Hematopoietic multipotent progenitor cell treated with erythropoietin and hydrocortisone succinate and interleukin-3 and kit ligand, for 6 days (in vitro differentiated cells): ENCODE measurements at places on chromosomes 7 and 10.

DNA sequence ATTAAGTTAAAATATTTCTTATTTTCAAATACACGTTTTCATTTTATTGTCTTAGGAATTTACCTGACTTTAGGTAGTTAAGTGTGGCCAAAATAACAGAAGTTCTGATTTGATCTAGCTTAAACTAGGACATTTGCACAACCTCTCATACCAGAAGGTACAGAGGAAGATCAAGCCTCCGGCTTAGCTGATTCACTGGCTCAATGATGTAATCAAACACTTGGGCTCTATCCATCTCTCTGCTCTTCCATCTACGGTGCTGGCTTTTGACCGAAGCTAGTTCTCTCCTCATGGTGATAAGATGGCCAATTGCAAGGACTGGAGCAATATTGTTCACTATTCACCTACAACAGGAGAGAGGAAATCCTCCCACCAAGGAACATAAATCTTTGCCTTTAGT is 12.2 kb upstream of the HYCC1 start:
- no peak for DNase-seq

DNA sequence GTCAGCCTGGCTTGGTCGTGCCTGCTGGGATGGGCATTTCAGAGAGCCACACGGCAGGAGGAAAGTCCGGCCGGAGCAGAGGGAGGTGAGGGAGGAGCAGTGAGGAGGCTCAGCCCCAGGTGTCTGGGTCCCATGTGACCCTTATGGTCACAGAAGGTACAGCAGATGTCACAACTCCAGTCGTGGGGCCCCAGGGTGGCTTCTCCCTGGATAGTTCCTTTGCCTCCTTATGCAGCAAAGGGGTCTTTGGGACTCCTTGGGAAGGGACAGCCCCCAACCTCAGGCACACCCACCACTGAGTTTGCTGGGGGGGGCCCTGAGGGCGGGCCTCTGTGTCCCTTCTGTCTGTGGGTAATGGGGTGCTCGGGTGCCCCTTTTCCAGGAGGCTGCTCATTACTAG is 19.6 kb upstream of the PRKAG2 start:
- no peak for DNase-seq

DNA sequence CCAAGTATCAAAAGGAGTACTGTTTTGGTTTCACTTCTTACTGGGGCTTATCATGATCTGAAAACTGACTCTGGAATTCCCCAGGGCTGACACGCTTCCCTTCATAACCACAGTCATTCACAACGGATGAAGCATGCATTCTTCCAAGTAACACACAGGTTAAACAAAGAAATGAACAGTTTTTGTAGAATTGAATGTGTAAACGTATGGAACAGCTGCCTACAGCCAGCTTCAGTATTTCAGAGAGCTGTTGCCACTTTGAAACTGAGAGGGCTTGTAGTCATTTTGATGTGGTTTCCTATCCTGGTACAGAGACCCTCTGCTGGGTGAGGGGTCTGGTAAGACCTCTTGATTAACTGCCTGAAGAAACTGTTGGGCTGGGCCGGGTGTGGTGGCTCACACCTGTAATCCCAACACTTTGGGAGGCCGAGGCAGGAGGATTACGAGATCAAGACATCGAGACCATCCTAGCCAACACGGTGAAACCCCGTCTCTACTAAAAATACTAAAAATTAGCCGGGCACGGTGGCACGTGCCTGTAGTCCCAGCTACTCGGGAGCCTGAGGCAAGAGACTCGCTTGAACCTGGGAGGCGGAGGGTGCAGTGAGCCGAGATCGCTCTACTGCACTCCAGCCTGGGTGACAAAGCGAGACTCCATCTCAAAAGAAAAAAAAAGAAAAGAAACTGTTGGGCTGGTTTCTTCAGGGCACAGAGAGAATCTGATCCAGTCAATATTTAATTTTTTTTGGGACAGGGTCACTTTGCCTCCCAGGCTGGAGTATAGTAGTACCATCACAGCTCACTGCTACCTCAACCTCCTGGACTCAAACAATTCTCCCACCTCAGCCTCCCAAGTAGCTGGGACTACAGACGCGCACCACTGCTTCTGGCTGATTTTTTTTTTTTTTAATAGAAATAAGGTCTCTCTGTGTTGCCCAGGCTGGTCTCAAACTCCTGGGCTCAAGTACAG is 4.7 kb downstream of the NFE2L3 start:
- DNase-seq = peak; percentile 47

DNA sequence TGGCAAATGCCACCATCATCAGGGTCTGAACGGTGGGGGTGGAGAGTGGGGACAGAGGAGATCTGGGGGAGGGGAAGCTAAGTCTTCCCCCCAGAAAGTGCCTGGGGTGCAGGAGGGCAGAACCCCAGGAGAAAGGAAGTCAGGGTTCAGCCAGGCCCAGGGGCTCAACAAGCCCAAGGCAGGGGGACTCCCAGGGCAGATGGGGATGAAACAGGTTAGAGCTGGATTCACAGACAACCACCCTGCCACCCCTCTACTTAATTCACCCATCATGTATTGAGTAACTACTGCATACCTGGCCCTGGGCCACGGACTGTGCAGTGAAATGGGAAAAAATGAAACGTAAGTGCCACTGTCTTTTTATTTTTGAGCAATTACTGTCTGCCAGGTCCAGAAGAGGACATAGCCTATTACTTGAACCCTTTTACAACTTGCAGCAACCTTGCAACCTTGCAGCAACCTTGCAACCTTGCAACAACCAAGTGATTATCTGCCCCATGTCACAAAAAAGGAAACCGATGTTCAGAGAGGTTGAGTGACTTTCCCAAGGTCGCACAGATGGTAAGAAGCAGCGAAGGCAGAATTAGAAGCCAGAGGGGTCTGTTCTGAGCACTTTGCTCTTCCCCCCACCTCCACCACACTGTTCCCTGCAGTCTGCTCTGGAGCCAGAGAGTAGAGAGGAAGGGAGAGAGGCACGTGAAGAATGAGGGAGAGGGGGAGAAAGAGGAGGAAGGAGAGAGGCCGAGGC is 4.8 kb downstream of the ELN start:
- no peak for DNase-seq

DNA sequence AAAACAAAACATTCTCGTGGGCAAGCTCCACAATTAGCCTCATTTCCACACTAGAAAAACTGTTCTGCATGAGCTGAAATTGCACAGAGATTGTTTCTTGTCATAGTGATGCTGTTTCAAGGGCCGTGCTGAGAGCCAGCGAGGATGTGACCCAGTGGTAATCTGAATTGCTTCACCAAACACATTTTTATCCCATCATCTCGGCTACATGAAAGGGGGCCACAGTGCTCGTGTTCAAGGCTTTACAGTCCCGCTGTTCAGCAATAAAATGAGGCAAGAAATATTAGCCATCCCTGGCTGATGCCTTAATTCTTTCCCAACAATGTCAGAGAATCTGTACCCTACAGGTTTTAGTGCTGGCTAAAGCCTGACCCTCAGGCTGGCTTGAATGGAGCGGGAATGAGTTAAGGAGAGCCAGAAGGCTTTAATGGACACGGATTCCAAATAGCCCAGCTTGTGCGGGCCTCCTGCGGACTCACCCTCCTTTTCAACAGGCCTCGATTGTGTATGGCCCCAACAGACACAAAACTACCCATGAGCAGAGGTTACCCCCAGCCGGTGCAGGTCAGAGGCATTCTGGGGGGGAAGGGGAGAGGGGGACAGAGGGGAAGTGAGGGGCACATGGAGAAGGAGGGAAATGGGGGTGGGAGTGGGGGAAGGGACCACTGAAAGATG is 2.0 kb upstream of the GDF10 start:
- DNase-seq = no peak

GRCh38 chr10:94239696-94240095 is 123.0 kb downstream of the NOC3L start:
- DNase-seq = no peak

DNA sequence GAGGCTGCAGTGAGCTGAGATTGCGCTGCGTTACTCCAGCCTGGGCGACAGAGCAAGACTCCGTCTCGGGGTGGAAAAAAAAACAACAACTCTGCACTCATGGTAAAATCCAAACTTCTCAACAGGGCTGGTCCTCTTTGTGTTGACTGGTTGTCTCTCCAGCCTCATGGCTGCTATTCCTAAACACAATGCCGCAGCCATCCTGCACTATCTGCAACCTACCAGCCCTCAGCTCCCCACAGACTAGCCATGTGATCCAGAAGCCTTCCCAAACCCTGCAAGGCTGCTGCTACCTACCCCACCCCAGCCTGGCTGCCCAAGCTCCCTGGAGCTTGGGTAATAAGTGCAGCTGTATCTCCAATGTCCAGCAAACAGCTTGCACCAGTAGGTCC is 11.7 kb downstream of the ZYX start:
- DNase-seq = no peak

- DNase-seq = no peak
These were observed 95.1 kb upstream of the ITGB1 start for GRCh38 chr10:33052915-33053810.

GRCh38 chr10:86868353-86868752 is 89.1 kb downstream of the MMRN2 start:
- DNase-seq = no peak

DNA sequence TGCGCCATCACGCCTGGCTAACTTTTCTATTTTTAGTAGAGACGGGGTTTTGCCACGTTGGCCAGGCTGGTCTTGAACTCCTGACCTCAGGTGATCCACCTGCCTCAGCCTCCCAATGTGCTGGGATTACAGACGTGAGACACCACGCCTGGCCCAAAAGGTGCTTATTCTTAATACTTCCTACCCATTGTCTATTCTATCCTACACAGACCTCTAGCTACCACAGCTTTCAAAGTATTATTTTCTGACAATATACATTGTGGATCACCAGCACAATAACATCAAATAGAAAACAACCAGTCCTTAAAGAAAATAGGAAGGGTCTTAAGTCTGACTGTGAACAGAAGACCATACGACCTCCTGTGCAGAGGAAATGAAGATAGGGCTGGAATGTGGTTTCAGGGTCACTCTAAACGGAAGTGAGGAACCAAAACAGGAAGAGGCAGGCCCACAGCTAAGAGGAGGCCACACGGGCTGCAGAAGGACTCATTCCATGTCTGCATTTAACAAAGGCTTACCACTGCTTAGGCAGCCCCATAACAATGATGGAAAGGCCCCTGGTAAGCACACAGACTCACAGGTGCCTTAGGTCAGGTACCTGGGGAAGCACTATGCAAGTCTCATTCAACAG is 115.2 kb downstream of the ZFAND4 start:
- DNase-seq = peak; percentile 84

- DNase-seq = no peak
These were observed 27.7 kb downstream of the RCC1L start for GRCh38 chr7:75045881-75046280.

DNA sequence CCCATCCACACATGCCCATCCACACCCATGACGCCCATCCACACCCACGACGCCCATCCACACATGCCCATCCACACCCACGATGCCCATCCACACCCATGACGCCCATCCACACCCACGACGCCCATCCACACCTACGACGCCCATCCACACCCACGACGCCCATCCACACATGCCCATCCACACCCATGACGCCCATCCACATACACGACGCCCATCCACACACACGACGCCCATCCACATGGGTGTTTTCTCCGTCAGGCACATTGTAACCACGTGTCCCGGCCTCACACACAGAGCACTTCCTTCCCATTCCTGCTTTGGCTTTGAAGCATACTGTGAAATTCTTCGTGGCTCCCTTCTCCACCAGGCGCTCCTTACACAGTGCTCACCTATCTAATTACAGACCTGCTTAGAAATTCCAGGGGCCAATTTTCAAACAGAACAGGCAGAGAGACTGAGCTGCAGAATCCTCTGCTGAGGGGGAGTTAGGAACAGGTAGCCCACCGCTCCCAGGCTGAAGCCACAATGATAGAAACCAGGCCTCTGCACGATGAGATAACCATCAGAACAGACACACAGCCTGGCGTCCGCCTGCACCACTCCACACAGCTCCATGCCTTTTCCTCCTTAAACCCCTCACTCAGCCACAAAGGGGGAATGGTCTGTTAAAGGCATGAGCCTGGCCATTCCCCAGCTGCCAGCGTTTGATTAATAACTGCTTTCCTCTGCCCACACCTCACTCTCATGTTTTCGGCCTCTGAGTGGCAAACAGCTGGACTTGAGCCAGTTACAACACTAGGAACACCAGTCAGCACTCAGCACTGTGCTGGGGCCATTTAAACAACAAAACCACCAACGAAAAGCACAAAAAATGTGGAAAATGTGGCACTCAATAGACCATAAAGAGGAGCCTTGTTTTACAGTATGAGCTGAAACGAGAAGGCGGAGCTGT is 501.6 kb downstream of the PTPRN2 start:
- DNase-seq = no peak

DNA sequence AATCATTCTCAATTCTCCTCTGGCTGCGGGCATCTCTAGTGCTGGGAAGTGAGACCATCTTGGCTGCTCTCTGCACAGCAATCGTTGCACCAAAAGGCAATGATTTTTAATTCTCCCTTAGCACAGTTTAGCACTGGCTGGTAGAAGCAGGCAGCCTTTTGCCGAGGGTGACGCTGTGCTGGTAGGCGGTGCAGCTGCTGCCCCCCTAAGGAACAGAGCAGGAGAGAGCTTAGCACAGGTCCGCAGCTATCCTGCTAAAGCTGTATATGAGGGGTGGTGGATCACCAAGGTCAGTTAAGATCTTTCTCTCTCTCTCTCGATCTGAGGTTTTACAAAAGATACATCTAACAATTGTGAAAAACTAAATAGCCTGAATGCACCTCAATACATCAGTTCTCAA is 390.1 kb downstream of the GATA3 start:
- peak; percentile 22 for DNase-seq

- DNase-seq = peak; percentile 58
These were observed 64.8 kb downstream of the THSD7A start for GRCh38 chr7:11767148-11767547.

DNA sequence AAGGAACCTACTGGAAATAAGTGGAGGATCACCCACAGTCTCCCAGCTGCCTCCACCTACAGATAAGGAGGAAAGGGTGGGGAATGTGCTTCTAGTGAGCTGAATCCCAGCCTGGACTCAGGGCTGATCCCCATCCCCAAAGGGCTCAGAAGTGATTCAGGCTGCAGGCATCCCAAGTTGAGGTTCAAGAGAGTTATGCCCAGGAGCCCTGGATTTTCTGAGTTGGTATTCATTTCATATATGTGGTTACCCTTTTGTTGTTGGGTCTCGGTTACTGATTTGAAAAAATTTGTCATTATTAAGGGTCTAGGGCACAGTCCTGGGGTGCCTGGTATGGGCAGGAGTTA is 30.0 kb upstream of the SRGN start:
- no peak for DNase-seq

GRCh38 chr7:126635545-126635944 is 617.2 kb downstream of the GRM8 start:
- DNase-seq = no peak

- peak; percentile 94 for DNase-seq
These were observed 3.4 kb upstream of the CHST12 start for GRCh38 chr7:2399848-2400587.
